Stimulated activated CD4-positive, alpha-beta T cell treated with anti-CD3 and anti-CD28 coated beads, Interleukin-15, amount 100 ng/mL, for 1 hour (primary cell): ENCODE measurements at places on chromosomes 12 and 14.

DNA sequence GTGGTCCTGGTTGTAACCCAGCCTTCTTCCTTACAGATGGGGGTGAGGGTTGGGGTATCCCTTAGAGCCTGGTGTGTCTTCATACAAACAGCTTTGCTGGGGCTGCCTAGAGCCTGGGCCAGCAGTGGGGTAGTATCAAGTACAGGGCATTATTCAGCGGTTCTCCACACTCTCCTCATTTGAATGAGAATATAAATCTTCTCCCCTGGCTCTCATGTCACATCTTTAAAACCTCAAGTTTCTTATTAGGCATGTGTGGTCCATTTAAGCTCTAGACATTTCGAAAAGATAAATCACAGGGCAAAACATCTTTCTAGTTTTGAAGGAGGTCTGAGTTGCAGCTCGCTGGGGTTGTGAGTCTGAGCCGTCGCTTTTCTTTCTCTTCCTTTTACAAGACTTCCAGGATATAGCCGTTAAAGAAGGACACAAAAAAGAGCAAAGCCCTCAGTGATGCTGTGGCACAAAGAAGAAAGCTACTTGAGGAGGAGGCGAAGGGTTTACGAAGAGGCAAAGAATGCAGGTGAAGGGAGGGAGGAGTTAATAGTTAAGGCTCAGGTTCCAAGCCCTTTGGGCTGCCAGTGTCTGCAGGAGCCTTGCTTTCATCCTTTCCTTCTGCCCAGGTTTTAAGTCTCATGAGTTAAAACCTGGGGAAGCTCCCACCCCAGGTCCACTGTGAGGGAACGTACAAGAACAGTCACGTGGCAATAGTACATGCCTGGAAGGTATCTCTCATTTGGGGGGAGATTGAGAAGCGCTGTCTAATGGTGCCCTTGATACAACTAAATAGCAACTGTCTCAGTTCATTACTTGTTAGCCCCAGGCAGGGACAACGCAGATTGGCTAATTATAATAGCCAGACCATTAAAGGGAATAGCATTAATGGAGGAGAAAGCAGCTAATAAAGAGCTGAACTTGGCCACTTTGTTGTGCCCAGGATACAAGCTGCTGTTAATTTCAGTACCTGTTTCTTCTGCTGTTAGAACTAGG is 94.2 kb downstream of the ETV6 start:
- no peak for DNase-seq

- DNase-seq = no peak
These were observed 1258.1 kb upstream of the TMEM132C start for GRCh38 chr12:127008755-127009403.

DNA sequence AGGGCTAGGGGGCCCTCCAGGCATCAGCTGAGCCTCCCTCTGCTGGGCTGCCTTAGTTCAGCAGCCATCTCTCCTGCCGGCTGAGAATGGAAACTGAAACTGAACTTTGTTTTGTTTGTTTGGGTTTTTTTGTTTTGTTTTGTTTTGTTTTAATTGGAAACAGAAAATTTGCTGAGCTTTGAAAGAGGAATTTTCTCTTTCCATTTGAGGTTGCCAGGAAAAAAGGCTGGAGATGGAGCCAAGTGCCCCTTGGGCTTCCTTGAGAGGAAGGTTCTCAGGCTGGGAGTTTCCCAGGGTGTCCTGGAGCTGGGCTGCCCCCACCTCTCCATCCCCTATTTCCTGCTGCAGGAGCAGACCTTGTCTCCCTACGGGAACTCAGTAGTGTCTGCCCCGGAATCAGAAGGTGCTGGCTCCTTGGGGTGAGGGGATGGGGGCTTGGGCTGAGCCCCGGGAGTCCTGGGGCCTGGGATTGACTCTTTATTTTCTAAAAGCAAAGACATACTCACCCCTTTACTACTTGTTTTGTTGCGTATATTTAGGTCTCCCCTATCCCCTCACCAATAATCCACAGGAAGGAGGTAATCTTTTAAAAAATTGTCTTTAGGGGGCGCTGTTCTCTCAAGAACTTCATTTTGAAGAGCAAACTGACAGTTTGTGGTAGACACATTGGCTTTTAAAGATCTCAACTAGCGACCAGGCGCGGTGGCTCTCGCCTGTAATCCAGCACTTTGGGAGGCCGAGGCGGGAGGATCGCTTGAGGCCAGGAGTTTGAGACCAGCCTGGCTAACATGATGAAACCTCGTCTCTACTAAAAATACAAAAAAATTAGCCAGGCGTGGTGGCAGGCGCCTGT is 21.3 kb upstream of the OASL start:
- no peak for DNase-seq

DNA sequence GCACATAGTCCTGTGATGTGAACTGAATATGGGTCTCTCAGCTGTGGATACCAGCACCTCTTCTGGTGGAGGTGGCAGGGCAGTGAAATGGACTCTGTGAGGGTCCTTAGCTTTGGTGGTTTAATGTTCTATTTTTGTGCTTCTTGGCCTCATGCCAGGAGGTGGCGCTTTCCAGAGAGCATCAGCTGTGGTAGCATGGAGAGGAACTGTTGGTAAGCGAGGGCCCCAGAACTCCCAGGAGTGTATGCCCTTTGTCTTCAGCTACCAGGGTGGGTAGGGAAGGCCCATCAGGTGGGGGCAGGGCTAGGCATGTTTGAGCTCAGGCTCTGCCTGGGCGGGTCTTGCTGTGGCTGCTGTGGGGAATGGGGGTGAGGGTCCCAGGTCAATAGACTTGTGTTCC is 241.7 kb downstream of the AEBP2 start:
- DNase-seq = no peak

- DNase-seq = no peak
These were observed 60.0 kb downstream of the EML1 start for GRCh38 chr14:99853206-99853605.

GRCh38 chr12:122243965-122244364 is 18.1 kb upstream of the DIABLO start:
- no peak for DNase-seq

DNA sequence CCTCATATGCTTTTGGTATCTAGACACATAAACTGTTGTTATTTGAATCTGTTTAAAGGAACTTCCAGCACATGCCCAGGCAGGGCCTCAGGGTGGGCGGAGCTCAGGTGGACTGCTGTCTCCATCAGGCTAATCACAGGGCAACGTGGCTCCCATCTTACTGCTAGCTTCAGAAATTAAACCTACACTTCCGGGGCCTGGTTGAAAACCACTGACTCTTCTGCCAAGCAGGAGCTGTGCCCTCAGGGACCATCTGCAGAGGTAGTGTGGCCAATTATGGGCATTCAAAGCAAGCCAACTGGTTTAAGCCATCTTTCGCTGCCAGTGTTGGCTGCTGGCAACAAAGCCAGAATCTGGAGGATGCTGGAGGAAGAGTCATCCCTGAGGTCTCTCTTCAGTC is 97.5 kb downstream of the TMX1 start:
- no peak for DNase-seq

- no peak for DNase-seq
These were observed 21.1 kb upstream of the PPP2R5E start for GRCh38 chr14:63564318-63564717.

GRCh38 chr12:2912216-2912575 is 21.5 kb downstream of the TULP3 start:
- no peak for DNase-seq

GRCh38 chr12:92034858-92035401 is 110.7 kb downstream of the BTG1 start:
- DNase-seq = peak; percentile 16

DNA sequence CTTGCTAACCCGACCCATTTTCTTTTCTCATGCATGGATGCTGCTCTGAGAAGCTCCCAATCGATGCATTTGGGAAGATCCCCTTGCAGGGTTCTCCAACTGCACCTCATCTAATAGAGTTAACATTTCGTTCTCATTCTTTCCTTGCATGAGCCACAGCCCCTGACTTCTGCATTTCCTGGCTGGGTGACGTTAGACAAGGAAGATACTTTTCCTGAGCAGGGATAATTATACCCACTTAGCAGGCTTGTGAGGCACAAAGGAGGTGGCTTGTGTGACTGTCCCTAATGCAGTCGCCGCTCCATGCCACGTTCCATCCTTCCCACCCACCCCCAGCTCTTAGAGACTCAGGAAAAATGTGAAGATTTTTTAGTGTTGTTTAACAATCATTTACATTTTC is 195.1 kb downstream of the CHST11 start:
- no peak for DNase-seq

DNA sequence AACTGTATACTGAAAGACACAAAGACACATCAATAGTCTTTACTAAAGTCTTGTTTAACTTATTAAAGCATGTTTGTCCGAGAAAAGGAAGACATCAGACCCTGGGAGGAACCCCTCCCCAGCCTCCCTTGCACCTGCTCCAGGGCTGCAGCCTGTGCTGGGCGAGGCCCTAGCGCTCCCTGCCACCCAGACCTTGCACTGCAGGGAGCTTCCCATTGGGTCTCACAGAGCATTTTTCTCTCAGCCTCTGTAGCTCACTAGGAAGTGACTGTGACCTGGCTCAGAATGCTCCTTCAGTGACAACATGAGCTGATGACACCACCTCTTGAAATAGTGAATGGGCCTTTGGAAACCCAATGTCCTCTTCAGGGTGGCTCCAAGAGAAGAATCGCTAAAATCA is 461.2 kb downstream of the TMEM121 start:
- no peak for DNase-seq

DNA sequence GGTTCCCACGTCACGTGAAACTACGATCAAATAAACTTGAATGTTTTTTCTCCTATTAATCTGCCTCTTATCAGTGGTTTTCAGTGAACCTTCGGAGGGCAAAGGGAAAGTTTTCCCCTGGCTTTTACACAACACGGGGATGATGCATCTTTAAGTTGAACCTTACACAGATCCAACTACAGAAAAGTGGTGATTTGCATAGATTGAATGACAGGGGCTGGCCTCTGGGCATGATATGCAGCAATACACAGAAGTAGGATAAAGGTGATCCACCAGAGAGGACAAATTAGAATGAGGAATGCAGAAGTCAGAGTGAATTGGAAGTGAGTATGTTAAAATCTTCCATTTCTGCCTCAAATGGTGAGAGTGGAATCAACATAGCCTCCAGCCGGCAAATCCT is 11.6 kb downstream of the GSG1 start:
- no peak for DNase-seq

DNA sequence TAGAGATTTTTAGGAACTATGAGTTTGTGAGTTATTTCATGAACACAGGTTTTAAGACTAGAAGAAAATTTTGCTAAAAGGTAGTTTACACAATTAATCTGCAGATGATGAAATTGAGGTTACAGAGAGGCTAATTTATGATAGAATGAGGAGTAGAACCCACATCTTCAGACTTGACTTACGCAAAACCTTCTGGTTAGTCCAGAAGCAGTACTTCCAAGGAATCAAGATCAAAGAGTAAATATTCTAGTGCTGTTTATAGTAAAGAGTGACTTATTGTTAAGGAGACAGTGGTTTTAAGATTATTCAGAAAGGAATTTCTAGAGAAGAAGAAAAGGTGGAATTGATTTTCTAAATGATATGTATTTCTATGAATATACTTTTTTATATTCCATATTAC is 10.6 kb upstream of the KITLG start:
- DNase-seq = no peak

DNA sequence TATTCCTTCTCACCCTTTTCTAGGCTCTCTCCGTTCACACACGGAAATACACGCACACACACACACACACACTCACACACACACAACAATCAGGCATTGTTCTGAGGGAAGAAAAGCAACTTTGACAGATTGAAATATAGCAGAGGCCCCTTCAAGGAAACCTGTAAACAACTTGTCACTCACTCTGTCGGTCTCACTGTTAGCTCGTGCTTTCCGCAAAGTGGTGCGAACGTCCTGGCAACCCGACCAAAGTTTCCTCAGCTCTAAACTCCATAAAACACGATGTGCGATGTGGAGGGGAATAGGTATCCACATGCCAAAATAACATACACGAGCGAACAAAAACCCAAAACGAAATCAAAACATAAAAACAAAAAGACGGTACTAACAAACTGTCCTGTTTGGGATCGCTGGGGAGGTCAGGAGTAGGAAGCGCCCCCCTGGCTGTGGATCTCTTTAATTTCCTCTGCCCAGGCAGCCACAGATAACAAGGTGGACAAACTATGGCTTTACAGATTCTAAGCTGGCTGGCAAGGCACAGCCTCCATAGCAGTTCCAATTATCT is 822 bp upstream of the SOX5 start:
- no peak for DNase-seq

DNA sequence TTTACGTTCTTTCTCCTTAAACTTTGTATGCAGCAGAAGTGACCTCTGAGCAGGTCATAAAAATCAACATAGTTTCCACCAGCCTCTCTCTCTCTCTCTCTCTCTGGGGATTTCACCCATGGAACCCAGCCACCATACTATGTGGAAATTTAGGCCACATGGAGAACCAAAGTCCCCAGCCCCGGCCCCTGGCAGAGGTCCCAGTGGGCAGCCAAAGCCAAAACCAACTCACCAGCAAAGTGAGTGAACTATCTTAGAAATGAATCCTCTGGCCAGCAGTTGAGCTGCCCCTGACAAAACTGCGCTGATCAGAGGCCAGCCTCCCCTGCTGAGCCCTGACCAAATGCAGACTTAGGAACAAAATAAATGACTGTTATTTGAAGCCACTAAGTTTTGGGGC is 9.2 kb downstream of the DUSP6 start:
- DNase-seq = no peak

GRCh38 chr14:100524233-100524932 is 62.8 kb downstream of the BEGAIN start:
- DNase-seq = no peak

- DNase-seq = no peak
These were observed 75.0 kb upstream of the SLC24A4 start for GRCh38 chr14:92247947-92248346.

GRCh38 chr12:99916555-99916954 is 68.2 kb downstream of the ANKS1B start:
- no peak for DNase-seq

- no peak for DNase-seq
These were observed 206.2 kb downstream of the PELI2 start for GRCh38 chr14:56324454-56324853.

DNA sequence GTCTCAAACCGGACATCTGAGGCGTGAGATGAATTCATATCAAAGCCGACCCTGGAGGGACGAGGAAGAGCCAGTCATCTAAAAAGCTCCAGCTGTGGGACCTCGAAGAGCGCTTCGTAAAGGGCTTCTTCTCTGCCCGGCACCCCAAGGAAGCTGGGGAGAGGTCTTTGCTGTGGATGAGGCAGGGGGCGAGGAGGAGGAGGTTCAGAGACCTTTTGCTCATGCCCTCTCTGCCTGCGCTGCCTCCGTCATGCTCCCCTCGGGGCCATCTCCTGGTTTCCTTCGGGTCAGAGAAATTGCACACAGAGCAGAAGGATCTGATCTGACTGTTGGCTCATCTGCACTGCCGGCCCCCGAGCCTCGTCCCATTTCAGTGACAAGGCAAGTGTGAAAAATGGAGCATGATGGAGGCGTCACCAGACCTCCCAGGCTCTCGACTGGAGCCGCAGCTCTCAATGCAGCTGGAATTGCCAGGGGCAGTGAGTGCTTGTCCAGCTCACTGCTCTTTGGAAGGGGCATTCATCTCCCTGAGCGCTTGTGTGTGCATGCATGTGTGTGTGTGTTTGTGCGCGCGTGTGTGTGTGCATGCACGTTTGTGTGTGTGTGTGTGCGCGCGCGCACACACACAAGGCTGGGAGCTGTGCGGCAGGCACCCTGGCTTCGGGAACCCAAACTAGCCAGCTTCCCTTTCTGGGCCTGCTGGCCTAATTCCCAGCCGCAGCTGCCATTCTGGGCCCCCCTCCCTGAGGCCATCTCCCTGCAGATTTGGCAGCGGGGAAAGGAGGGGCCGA is 9.2 kb downstream of the CABP1 start:
- DNase-seq = no peak
